Glomerular endothelial cell (primary cell): ENCODE measurements at places on chromosomes 4 and X.

DNA sequence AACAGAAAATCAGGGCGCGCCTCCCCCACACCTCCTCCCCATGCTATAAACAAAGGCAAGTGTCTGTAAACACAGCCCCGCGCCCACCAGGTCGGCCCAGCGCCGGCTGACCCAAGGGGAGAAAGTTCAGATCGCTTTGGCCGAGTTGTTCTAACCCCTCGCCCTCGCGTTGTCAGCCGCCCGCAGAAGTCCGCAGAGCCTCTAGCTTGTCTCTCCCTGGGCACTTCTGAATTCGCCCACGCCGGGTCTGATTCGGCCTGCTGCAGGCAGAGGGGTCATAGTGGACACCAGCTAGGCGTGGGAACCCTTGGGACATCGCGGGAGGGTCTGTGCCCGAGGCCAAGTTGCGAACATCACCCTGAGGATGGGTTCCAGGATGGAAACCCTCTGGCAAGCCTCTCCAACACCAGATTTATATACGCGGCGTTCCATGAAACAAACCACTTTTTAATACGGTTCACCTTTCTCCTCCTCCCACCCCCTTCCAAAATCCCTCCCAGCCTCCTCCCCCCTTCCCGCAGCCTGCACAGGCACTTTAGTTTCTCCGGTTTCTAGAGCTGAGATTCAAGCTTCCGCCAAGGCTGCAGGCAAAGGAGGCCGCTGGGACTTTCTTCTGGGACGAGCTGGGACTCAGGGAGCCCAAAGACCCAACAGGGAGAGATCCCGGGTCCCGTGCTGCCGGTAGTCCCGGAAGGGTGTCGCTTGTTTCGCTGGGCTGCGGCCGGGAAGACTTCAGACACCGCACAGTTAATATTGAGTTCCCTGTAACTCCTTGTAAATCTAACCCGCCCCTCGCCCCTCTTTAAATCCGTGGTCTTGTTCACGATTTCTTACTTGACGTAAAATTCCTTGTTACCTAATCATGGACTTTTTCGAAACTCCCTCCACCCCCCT, 4.7 kb downstream of the HAND2 start:
- no peak for DNase-seq

DNA sequence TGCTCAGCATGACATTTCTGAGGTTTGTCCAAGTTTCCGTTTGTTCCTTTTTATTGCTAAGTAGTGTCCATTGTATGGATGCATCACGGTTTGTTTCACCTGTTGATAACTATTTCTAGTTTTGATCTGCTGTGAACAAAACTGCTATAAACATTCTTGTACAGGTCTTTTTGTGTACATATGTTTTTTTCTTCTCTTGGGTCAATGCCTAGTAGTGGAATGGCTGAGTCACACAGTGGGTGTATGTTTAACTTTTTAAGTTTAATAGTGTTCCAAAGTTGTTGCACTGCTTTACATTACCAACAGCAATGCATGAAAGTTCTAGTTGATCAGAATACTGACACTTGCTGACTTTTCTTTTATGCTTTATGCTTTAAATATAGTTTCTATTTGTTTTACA, 76.7 kb downstream of the MAOB start:
- DNase-seq, result no peak

DNA sequence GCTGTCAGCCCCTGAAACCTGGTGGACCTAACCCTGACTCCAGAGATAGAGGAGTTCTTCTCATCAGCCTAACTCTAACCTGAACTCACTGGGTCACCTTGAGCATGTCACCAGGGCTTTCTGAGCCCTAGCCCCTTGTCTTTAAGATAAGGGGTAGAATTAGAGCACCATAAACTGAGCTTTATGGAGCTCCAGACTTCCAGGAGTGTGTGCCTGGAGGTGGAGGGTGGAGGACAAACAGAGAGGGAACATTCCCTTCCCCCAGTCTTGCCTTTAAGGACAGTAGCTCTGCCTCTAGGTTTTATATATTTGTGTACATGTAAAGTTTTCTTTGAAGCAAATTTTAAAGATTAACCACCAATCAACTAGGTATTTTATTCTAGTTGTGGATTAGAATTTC, 83.9 kb upstream of the PACRGL start:
- no peak for DNase-seq

- peak; percentile 25 for DNase-seq
These were observed 679.9 kb upstream of the MAGEB2 start for GRCh38 chrX:29535212-29536162.

- no peak for DNase-seq
These were observed 13.7 kb downstream of the CCKAR start for GRCh38 chr4:26476545-26476944.

DNA sequence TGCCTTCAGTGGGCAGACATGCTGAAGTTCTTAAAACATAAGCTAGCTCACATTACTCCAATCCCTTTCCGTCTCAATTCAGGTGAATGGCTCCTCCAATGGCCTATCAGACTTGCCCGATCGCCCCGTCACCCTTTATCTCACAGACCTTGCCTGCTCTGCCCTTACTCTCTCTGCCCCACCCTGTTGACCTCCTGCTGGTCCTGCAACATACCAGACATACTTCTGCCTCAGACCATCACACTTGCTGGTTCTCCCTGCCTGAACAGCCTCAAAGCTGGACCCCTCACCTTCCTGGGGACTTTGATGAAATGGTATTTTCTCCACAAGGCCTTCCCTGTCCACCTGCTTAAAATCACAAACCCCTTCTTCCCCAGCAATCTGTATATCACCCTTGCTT, 340.1 kb upstream of the NR3C2 start:
- no peak for DNase-seq

DNA sequence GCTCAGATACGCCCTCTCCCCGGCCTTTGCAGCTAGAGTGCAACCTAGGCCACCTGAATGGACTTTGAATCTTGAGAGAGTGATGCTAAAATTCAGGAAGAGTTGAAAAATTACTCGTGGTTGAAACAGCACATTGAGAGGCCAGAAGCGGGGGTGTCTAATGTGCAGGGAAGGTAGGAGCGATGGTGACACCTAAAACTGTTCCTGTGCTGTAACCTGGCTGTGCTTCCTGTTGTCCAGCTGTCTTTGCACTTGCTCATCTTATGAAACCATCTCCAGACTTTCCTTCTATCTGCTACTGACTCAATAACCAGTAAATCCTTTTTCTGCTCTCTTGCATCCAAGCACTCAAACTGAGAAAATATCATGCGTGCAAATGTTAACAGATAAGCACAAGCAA, 106.4 kb upstream of the RPS6KA3 start:
- DNase-seq, result no peak

DNA sequence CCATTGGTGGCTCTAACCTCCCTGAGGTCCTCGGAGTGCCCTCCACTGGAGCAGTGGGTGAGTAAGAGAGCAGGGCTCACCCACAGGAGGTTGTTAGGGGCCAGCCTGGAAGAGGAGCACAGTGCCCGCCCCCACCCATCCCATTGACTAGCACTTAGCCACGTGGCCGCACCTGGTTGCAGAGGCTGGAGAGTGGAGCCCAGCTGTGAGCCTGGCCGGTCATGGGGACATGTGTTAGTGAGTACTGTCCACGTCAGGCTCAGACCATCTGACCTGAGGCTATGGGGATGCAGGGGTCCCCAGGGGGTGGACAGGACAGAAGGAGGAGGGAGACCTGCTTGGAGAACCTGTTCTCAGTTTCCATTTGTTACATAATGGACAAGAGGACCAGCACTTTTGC, 1.4 kb upstream of the MAN2B2 start:
- no peak for DNase-seq

DNA sequence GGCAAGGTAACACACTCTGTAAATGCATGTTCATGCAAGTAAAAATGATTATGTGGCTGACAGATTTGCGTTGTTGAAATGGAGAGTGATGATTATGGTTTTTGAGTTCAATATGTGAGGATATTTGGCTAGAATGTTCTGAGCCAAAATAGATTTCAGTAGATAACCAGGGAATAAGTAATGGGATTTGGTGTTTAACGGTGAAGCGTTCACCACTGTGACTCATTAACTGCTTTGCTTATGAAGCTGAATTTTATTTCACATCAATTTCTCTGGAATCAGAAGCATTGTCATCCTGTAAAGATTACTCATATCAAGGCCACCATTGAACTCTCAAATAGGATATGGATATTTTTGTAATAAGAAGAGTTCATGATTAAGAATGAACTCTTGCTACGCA, 11.7 kb downstream of the AFP start:
- DNase-seq, result no peak

- DNase-seq, result no peak
These were observed 48.6 kb upstream of the STARD8 start for GRCh38 chrX:68598841-68599240.

- no peak for DNase-seq
These were observed 17.0 kb downstream of the PAQR3 start for GRCh38 chr4:78922207-78922606.

GRCh38 chr4:142845293-142846107, 601 bp downstream of the INPP4B start:
- DNase-seq, result no peak

- DNase-seq, result no peak
These were observed 473.7 kb upstream of the RPS6KA3 start for GRCh38 chrX:20740443-20740842.

GRCh38 chr4:105661028-105661427, 47.5 kb downstream of the INTS12 start:
- no peak for DNase-seq

GRCh38 chr4:82458729-82459128, 28.3 kb downstream of the ENOPH1 start:
- no peak for DNase-seq

DNA sequence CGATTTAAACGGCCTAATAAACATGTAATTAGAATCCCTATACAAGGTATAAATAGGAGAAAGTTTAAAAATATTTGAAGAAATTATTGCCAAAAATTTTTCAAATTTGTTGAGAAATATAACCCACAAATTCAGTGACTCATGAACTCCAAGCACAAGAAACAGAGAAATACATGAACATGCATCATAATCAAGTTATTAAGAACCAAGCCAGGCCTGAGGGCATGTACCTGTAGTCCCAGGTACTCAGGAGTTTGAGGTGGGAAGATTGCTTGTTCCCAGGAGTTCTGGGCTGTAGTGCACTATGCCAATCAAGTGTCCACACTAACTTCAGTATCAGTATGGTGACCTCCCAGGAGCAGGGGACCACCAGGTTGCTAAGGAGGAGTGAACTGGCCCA, 341.9 kb downstream of the CAMK2D start:
- DNase-seq, result no peak

GRCh38 chr4:5891563-5892322, 1.1 kb downstream of the CRMP1 start:
- no peak for DNase-seq

GRCh38 chr4:38582445-38582844, 81.6 kb upstream of the KLF3 start:
- no peak for DNase-seq

GRCh38 chr4:26566133-26566532, 17.8 kb upstream of the TBC1D19 start:
- DNase-seq, result no peak

DNA sequence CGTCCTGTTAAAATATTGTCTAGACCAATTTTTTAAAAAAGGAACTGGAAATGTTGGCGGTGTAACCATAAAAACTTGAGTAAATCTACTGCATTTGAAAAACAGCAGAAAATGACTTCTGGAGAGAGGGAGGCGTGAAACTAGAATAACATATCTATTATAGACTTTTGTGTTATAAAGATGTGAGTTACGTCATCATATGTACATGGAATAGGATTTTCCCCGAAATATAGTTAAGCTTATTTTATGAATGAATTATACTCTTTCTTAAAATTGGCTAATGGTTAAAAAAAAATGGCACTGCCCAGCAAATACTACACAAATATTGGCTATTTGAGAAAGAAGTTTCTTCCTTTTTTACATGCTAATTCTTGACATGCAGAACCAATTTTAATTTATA, 147.1 kb upstream of the TEX13C start:
- no peak for DNase-seq

GRCh38 chrX:136246201-136246600, 5.0 kb downstream of the MAP7D3 start:
- no peak for DNase-seq

DNA sequence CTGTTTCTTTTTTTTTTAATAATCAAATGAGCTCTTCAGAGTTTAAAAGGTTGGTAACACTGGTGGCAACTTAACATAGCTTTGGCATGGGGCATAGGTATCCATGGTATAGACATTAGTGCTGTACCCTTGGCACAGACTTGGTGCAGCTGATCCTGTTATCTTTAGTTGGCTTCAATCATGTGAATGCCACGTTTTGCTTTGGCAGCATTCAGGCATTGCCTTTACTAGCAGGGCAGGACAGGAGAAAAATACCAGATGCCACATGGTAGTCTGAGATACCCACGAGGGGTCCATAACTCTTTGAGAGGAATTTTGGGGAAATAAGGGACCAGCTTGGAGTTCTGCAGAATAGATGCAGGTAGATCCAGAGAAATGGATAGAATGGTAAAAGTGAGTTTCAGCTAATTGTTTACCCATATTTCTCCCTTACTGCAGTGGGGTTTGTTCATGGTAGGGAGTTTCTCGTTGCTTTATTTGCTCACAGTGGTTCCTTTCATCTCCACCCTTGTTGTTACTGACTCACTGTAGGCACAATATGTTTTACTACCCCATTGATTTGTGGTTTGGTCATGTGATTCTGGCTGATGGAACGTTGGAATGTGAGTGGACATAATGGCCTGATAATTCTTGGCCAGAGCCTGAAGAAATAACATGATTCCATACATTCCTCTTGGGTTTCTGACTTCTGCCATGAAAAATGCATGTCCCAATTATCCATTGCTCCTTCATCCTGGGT, 342.7 kb downstream of the GLUD2 start:
- no peak for DNase-seq

DNA sequence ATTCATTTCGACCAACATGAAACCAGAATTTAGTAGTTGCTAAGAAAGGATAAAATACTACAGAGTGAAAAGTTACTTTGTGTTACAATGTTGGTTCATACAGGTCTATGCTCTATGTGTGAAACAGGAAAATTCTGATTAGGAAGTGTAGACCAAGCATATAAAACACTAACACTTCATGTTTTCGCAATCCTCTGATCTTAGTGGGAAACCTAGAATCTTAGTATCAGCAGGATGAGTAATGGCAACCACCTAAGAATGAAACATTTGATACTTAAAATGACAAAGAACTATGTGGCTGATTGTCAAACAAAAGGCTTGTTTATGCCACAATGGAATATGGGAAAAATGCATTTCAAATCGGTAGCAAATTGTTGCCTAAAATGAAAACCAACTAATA, 116.1 kb downstream of the AMMECR1 start:
- DNase-seq, result no peak

DNA sequence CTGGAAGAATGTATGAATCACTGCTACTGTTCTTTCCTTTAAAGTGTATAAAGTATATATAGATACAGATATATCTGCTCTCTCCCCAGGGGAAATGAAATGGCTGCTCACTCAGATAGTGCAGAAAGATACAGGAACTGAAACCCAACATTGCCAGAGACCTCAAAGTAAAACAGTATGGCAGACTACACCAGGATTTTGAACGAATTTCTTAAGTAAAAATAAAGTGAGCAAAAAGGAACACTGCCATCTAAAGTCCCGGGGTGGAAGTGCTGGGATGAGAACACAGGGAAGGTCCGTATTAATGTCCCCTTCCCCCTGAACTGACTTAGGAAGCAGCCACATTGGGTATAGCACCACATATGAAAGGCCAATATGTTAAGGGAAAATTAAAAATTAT, 93.4 kb downstream of the TMA16 start:
- no peak for DNase-seq

- DNase-seq, result no peak
These were observed 69.6 kb downstream of the WNK3 start for GRCh38 chrX:54288277-54288676.
